Activated naive CD8-positive, alpha-beta T cell treated with anti-CD3 and anti-CD28 coated beads, Interleukin-2, amount 50 U/mL, for 24 hours (primary cell): ENCODE measurements at places on chromosomes 5 and 9.

- DNase-seq = no peak
Measured at GRCh38 chr5:109416882-109417281, 7.1 kb upstream of the PJA2 start.

DNA sequence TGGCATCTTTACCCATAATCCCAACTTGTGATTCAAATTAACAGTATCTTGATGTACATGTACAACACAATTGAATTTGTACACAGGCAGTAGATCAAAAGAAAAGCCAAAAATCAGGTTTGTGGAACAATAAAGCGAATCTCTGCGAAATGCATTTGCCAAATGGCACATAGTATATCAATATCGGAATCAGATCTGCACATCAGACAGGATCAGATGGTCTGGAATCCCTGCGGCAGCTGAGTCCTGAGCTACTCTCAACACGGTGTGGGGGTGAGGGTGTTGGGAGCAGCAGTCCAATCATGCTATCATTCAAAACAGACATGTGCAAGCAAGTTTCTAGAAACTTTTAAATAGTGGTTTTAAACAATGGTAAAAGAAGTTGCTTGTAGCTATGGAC, 358.3 kb downstream of the SEMA5A start:
- no peak for DNase-seq

DNA sequence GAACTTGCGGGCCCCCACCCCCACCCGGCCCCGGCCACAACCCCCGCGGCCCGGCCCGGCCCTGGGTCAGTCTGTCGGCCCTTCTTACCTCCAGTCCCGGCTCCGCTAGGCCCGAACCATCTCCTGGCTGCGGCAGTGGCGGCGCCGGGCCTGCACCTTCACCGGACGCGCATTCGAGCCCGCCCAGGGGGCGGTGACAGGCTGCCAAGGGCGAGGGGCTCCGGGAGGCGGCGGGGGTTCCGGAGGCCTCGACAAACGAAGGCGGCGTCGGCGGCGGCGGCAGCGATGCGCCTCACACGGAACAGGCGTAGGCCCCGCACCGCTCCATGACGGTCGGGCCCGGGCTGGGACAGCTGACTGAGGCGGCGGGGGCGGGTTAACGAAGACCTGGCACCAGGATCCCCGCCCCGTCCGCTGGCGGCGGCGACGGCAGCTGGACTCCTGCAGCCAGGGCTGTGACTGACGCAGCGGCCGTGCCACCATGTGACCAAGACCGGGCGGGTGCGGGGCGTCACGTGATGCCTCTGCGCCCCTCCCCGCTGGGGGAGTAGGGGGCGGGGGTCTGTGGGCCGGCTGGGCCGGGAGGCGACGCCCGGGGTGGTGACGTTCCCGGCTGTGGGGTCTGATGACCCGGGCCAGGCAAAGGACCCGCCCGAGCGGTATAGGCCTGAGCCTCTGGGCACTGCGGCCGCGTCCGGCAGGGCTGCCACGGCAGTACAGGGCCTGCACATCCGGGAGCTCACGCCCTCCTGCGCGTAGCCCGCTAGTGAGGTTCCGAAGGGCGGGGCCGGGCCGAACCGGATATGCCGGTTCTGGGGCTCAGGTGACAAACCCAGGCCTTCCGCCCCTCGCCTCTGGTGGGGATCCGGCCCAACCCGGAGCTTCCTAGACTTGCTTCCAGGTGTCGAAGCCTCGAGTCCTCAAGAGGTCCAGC, at the start of gene AFF4:
Gene AFF4 (minus strand): TSS at position 464 of the 934 bp plus-strand sequence. CDS start 26,445 bp downstream, outside the sequence.
- peak; percentile 91 for DNase-seq

- DNase-seq = no peak
Measured at GRCh38 chr5:168176251-168176650, 115.2 kb upstream of the WWC1 start.

DNA sequence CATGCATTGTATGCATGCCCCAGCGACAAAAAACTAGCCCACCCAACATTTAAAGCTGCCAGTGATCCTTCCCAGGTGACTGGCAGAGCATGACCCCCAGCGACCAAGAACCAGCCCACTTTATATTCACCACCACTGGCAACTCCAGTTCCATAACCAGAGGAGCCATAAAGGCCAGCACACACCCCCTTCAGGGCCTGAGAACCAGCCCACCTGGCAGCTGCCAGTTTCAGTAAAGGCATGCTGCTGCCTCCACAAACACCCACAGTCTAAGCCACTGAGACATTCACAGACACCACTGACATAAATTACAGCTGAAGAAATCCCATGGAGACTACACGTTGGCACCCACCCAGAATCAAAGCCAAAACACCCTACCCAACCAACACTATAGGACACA, 46.9 kb upstream of the RGS7BP start:
- no peak for DNase-seq

DNA sequence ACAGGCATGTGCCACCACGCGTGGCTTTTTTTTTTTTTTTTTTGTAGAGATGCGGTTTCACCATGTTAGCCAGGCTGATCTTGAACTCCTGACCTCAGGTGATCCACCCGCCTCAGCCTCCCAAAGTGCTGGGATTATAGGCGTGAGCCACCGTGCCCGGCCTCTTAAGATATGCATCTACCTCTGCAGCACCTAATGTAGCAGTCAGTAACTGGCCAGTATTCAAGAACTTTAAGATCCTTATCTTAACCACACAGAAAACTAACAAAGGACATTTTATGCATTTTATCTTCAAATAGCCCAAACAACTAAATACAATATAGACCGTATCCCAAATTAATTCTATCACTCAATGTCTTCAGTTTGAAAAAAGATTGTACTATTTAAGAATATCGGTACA, 618.7 kb downstream of the TLE1 start:
- DNase-seq = no peak

DNA sequence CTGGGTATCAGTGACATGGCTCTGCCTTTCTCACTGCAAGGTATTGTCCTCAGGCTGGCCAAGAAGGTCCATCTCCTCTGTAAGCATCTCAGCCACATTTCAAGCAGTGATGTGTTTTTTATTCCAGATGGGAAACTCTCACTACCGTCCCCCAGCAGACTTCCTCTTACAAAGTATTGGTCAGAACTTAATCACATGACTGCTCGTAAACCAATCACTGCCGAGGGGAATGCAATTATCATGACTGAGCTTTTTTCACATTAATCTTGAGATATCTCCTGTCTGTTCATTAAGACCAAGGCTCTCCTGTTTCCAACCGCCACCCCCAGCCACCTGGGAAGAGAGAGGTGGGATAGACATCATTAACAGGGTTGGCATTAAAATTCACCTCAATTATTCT, 76.4 kb downstream of the BNC2 start:
- no peak for DNase-seq

GRCh38 chr9:125271081-125271480, 9.5 kb downstream of the GAPVD1 start:
- DNase-seq = no peak

GRCh38 chr9:16870596-16871335, at the start of gene BNC2:
Gene BNC2 (minus strand): TSS chr9:16870670. CDS start chr9:16870648, 22 bp downstream.
- no peak for DNase-seq

GRCh38 chr5:115388240-115388639, 91.8 kb upstream of the CCDC112 start:
- DNase-seq = no peak
